GM23338 (cell line): ENCODE measurements at places on chromosomes 5 and 9.

DNA sequence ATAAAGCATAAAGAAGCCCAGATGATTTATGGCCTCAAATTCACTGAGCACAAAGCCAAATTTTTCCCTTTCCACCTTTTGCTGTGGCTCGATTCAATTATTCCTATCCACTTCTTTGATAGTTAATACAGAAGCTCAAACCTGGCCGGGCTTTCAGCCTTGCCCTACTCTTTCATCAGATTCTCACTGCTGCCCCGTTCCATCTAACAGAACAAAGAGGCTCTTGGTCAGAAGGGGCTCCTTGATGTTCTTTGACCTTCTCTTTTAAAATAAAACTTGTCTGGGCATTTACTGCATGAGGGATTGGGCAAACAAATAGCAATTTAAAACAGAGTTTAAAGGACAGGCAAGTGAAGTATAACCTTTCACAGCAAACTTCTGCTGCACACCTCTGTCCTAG lies 9.8 kb downstream of the GRXCR2 start:
- DNase-seq: no peak

DNA sequence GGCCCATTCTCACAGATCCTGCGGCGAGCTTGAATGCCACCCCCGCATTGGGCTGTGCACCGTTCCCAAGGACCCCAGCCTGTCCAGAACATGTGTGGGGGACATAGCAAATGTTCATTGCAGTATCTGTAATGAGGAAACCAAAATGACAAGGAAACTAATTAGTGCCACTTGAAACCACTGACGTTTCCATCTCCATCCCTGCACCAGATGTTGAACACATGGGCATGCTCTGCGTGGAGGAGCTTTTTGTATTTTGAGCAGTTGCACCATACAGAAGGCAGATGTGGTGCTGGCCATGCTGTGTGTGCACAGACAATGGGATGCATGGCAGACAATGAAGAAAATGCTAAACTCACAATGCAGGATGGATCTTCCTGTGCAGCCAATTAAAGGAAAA lies 437.7 kb downstream of the SEMA5A start:
- no peak for DNase-seq

DNA sequence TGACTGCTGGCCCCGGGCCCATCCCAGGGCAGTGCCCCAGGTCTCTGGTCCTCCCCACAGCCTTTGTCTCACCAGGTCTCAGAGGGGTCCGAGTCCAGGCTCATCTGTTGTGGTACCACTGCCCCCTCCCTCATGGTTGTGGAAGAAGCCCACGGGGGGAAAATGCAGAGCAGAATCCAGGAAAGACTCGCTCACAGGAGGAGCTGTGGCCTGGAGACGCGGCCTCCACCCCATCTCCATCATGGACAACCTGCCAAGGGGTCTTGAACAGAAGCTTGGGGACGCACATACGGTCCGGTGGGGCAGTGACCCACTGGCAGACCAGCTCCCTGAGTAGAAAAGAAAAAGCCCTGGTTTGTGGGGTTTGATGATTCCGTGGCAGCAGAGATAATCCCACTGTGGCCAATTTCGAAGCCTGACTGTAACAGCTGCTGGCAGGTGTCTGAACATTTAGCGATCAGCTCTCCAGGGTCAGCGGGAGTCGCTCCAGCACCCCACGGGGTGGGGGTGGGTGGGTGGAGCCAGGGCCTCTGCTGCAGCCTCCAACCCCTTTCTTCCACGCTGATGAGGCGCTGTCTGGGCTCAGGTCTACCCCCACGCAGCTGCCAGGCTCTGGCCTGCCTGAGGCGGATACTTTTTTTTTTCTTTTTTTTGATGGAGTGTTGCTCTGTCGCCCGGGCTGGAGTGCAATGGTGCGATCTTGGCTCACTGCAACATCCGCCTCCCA lies 1.9 kb upstream of the GRIN1 start:
- DNase-seq: no peak

DNA sequence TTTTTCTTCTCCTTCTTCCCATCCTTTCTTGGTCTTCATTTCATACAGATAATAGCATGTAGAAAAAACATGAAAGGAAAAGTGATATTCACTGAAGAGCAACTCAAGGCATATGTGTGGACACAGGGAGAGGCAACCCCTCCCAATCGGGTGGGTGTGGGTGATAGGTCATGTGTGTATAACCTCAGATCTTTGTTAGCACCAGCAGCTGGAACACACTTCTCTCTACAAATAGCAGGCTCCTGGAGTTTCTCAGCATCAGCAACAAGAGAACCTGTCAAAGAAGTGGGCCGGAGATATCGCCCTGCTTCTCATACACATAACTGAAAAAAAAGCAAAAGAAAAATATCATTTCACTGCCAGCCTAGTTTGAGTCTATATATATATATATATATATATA lies 426.4 kb downstream of the DTWD2 start:
- DNase-seq: no peak

DNA sequence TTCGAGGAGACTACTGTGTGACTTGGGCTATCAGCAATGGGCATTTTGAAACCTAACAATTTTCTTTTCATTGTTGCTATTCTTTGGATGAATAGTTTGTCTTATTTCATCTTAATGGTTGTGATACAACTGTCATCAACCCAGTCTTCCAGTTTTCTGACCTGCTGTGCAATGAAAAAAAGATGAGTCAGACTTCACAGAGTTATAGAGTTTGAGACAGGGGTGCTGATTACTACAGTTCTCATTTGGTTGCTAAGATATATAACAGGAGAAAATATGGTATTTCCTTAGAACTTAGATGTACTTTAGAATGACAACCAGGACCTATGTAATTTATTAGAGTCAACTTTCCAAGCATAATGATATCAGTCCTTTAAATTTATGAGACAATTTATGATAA lies 564.4 kb upstream of the NUDT12 start:
- DNase-seq: no peak
